ENCODE measurements at places on chromosomes 5 and 9.

- DNase-seq: no peak
These were observed 231.5 kb downstream of the MPDZ start for GRCh38 chr9:13047827-13048587.

GRCh38 chr5:1041225-1042143, 32.9 kb downstream of the NKD2 start:
- no peak for DNase-seq

DNA sequence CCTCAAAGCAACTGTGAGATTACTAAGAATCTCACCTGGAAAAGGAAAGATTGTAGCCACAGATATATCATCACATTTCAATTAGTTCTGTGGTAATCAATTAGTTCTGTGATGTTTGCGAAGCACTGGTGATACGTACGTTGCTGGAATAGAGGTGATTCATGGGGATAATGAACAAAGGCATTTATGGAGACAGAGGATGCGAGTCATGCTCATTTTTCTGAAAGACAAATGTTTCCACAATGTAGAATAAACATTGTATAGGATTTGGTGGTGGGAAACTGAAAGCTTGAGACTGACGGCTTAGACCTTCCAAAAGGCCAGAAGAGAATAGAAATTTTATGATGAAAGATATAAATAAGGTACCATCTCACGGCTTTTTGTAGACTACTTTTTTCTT, 507.3 kb upstream of the TYRP1 start:
- no peak for DNase-seq

DNA sequence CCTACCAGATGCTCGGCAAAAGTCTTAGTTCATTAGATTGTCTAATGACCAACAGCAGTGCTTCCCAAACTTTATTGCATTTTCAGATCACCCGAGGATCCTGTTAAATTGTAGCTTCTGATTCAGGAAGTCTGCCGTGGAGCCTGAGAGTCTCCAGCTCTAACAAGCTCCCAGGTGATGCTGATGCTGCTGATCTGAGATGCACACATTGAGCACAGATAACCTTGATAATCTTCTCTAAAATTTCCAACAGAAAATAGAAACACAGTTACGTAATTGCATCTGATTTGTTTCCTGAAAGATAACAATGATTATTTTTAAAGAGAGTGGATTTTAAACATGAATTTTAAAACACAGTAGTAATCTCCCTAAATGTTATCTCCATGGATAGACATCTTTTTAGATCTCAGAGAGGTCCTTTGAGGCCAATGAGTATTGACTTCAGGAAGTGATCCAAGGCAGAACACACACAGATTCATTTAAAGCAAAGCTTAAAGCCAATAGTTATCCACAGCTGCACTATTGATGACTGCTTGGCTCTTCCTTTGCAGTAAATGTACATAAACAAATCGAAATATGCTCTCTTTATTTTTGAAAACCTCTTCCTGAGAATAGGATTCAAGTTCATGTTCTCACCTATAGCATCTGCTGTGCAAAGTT, 122.8 kb upstream of the TNPO1 start:
- no peak for DNase-seq

DNA sequence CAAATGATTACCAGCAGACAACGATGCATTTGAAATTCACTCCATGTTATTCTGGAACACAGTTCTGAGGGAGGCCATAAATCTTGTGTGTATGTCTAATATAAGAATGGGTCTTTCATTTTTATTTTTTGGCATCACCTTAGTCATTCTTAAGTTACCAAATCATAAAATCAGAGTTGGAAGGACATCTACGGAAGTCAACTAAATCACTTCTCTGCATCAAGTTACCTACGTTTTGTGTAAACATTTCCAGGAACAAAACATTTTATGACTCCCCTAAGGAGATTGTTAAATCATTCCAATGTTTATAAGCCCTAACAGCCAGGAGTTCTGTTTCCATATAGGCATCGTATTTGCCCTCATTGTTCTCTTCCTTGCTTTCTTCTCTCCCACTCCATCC, 378.2 kb downstream of the FAM170A start:
- DNase-seq: no peak

GRCh38 chr5:136642976-136643375, 277.6 kb upstream of the TRPC7 start:
- DNase-seq: no peak

GRCh38 chr9:22039258-22039657, 30.2 kb upstream of the CDKN2B start:
- DNase-seq: no peak

GRCh38 chr5:112366987-112367386, 52.1 kb downstream of the EPB41L4A start:
- no peak for DNase-seq

GRCh38 chr9:70177121-70177520, 81.7 kb upstream of the SMC5 start:
- no peak for DNase-seq

- no peak for DNase-seq
These were observed 421.4 kb upstream of the DAB2 start for GRCh38 chr5:39846144-39846543.

All from MG63 (cell line).